ENCODE measurements at places on chromosomes 13 and 19.

GRCh38 chr19:40388481-40388880 lies 1.5 kb downstream of the HIPK4 start:
- DNase-seq: no peak

DNA sequence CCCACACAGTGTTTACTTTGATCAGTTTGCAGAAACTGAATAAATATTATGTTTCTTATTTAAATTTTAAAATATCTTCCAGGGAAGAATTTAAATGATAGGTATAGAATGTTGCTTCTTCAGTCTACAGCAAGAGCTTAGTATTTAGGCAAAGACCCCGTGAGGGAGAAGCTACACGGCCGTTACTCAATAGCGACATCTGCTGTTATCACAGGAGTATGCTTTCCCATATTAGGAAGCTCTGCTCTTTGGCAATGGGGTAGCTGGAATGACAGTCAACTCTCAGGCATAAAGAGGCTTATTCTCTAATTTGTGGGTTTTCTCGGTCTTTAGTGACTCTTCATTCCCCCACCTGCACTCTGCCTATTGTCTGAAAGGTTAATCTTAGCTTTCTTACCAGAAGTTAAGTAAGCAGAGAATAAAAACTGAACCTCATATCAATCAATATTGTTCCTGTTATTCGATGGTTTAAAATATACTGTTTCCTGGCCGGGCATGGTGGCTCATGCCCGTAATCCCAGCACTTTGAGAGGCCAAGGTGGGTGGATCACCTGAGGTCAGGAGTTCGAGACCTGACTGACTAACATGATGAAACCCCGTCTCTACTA lies 13.2 kb upstream of the LHFPL6 start:
- peak; percentile 62 for DNase-seq

DNA sequence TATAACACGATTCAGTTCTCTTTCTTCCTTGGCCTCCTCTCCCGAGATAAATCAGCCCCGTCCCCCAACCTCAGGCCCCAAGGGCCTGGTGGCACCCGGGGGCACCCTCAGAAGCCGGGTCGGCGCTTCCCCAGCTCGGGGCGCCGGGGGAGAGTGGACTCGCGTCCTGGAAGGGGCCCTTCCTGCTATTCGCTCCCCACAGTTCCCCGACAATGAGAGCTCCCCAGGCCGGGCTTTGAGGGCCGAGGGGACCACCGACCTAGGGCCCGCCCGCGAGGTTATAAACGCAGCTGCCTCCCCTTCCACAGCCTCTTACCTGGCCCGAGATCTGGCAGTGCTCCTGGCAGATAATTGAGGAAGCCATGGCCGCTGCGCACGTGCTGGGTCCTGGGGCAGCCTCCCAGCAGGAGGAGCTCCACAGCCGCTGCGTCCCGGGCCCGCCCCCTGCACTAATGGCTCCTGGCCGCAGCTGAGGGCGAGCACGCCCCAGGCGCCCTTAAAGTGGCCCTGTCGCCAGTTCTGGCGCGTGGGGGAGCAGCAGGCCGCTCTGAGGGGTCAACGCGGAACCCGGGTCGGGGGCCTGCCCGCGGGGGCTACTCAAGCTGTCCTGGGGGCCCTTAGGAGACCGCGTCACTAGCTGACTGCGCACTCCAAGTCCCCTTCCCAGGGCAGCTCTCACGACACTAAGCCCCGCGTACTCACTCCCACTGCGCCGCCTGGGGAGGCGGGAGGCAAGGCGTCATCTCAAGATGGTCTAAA lies at the start of gene SOHLH2:
SOHLH2 (minus strand) TSS at position 394 of the 759 bp plus-strand sequence; CDS start at position 364, 30 bp downstream.
- no peak for DNase-seq

GRCh38 chr13:24178847-24179485 lies 18.4 kb downstream of the SPATA13 start:
- DNase-seq: no peak

DNA sequence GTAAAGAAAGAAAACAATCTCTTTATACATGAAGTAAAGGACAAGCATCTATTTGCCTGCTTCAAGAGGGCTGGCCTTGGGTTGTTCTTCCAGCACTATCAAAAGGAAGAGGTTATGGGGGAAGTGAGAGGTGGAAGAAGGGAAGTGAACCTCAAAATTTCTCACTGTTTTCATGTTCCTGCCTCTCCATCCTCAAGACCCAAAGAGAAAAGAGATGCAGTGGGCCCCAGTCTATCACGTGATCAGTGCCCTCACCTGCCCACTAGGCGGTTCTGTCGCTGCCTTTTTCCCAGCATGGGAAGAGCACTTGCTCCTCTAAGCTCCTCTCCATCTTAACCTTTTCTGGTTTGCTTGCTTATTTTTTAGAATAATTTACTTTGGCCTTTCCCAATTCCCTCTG lies 6.2 kb upstream of the USP12 start:
- DNase-seq: peak; percentile 31

GRCh38 chr19:12790628-12791344 lies 500 bp upstream of the JUNB start:
- no peak for DNase-seq

GRCh38 chr13:28657784-28658538 lies 969 bp upstream of the POMP start:
- no peak for DNase-seq

DNA sequence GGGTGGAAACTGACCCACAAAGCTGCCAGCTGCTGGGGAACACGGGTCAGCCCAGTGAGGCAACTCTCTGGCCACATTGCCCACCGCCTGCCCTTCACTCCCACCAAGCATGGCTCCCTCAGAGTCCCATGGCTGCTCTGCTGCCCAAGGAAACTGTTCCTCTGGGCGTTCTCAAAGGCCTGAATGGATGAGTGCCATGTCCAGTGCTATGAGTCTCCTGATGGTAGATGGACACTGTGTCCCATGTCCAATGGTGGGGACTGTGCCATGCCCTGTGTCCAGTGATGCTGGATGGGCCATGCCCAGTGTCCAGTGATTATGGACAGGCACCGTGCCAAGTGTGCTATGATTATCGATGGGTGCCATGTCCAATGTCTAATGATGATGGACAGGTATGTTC lies 88.8 kb downstream of the ANKRD10 start:
- DNase-seq: no peak

DNA sequence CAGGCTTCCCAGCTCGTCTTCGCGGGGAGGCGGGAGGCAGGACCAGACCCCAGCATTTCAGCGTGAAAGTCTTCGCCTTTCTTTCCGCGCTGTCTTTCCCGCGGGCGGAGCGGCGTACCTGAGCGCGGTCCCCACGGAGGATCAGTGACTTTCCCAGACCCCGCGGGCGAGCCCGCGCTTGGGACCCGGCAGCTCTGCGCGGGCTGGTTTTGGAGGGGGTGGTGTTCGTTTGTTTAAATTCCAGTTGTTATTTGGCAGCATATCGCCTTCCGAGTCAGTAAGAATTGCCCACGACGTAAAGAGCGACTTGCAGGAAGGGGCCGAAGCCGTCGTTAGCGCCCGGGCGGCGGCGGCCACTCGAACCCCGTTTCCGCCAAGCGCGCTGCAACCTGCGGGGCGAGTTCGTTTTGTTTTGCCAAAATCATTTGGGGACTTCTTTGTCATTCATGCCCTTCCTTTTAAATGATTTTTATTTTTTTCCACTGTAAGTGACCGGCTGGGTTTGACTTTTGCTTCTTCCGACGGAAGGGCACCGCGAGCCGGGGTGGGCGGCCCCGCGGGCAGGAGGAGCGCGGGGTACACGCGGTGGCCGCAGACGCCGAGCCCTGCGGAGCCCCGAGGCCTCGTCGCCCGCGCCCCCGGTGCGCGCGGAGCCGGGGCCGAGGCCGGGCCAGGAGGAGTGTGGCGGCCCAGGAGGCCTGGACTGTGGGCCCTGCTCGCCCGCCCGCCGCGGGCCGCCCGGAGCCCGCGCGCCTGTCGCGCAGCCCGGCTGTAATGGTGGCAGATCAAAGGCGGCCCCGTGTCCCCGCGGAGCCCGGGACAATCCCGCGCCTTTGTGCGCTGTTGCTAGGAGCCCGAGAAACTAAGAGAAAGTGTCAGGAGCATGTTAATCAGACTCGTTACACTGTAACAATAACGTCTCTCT lies 75.9 kb downstream of the ZIC5 start:
- DNase-seq: no peak

GRCh38 chr19:56091066-56091490 lies 30.0 kb downstream of the ZNF787 start:
- no peak for DNase-seq

- no peak for DNase-seq
These were observed 897.0 kb downstream of the SLITRK6 start for GRCh38 chr13:84902243-84902642.

DNA sequence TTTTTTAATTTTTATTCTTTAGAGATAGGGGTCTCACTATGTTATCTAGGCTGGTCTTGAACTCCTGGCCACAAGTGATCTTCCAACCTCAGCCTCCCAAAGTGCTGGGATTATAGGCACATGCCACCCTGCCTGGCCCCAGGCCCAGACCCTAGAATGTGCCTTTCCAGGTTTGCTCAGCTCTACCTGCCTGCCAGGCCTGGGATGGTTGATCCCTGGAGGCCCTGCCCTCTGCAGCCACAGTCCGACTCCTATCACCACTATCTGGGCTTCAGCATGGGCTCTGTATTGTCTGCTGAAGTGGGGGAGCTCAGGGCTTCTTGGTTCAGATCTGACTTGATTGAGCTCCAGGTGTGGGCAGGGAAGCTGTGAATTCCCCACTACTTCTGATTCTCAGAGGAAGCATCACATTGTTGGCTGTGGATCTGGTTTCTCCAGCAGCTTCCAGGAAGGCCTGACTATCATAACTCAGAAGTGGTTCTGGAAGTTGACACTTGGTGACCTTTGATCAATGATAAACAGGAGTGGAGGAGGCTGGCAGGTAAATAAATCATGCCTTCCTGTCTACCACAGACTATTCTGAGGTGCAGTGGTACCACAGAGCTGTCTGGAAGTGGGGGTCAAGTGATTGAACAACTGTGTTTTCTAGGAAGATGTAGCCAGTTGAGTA lies 71.9 kb downstream of the OLFM4 start:
- DNase-seq: no peak

- peak; percentile 19 for DNase-seq
These were observed at the start of gene ADAMTS10 for GRCh38 chr19:8610041-8610935. TSS of gene ADAMTS10 (minus strand) at chr19:8610715. CDS start at chr19:8605710, 5,005 bp downstream.

DNA sequence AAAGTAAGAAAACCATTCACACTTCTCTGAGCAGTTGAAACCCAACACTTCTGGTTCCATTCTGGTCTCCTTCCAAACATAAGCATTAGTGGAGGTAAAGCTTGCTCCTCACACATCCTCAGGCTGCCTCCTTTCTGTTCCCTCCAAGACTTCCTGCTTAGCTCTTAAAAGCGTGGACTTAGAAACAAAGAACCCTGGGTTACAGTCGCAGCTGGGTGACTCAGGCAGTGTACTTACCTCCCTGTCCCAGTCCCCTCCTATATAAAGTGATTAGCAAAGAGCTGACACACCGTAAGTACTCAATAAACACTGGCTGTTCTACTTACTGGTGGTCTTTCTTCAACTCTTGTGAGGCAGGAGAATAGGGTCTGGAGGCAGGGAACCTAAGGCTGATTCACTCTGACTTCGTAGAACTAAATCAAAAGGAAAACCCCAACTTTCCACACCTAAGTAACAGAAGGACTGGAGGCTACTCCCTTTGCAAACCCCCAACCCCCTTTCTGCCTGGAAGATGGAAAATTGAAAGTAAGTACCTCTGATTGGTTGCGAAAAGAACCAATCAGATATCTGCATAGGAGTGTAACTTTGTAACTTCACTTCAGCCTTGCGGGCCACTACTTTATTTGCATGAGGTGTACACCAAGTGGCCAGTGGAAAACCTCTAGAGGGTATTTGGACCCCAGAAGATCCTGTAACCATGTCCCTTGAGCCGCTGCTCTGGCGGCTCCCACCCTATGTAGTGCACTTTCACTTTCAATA lies 165.4 kb downstream of the SUCLA2 start:
- DNase-seq: no peak

DNA sequence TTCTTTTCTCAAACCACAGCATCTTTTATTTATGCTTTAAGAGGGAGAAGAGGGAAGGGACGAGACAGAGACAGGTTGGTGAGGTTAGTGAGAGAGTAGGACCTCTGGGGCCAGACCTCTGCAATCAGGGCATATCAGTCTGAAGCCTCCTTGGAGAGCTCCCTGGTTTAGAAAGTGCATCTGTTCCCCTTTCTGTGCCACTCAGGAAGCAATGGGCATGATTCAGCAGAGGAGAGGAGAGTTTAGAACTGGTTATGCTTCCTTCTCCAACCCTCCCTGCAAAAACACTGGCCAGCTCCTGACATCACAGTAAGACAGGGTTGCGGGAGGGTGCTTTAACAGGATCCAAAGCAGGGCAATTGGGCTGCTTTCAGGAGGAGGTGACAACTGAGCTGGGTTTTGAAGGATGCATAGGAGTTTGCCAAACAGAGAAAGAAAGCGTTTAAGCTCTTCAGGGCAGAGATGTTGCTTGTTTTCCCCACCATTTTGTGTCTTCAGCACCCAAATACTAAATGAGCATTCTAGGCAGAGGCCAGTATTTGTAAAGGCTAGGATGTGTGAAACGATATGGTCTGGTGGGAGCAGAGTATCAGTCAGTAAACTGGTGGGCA lies 33.1 kb downstream of the CERS4 start:
- no peak for DNase-seq

DNA sequence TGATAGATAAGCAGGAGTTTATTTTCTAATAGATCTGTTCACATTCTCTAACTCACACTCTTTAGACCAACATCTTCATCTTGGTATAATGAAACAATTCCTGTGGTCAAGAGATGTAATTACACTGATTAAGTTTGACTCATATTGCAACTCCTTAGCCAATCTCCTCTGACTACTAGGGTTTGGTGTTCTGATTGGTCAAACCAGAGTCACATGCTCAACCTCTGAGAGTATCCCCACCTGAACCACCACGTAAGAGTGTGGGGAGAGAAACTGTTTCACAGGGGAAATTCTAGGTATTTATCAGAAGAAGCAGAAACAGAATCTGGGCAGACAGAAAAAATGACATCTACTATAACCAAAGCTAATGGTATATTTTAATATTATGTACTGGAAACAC lies 42.4 kb downstream of the UQCRFS1 start:
- no peak for DNase-seq

DNA sequence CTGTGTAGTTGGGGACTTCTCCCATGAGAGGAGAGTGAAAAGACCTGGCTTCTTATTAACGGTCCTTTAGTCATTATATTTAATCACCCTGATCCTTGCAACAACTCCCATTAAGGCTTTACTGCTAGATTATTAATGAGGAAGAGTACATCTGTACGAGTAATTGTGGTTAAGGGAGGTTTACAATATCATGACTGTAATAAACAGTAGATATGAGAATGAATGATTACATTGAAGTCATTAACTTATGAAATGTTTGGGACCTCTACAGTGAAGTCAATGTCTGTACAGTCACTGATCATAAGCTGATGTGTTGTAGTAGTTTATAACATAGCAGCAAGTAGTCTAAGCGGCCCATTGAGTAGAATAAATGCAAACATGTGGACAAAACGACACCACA lies 24.7 kb downstream of the FGF9 start:
- no peak for DNase-seq

- peak; percentile 11 for DNase-seq
These were observed 24.5 kb downstream of the EFNA2 start for GRCh38 chr19:1309977-1310852.

GRCh38 chr19:49456326-49456725 lies 3.3 kb downstream of the ALDH16A1 start:
- no peak for DNase-seq

GRCh38 chr19:18733196-18733647 lies 49.7 kb downstream of the CRTC1 start:
- no peak for DNase-seq

Measured in T47D (cell line).